A549 treated with RU486 at 1 μM for 4 hours (cell line): ENCODE measurements at places on chromosomes 16 and 17. TPM values are rescaled to one million over a fixed set of nuclear protein-coding genes. Genes with fewer than 3 reads are reported as not detected.

MFSD6L gene
- total RNA-seq: not detected in 5 replicates

GOSR1 gene
- 34.9 to 48.5 TPM (median 38.0 TPM) in 5 replicates for total RNA-seq

C1QBP gene
- 528 to 692 TPM (median 587 TPM) in 5 replicates for total RNA-seq

SEPTIN12 gene
- total RNA-seq: not detected in 5 replicates

ACSM3 gene
- total RNA-seq: 4.1 to 4.7 TPM (median 4.5 TPM) in 5 replicates

UNC45B gene
- total RNA-seq: not detected in 5 replicates

NLGN2 gene
- 13.0 to 21.8 TPM (median 16.6 TPM) in 5 replicates for total RNA-seq

GALR2 gene
- 0.87 to 1.8 TPM (median 1.4 TPM) in 5 replicates for total RNA-seq

CASKIN1 gene
- total RNA-seq: 0.26 to 0.95 TPM (median 0.49 TPM) in 5 replicates

KRTAP1-1 gene
- not detected in 5 replicates for total RNA-seq

MARVELD3 gene
- total RNA-seq: 0.20 to 0.61 TPM (median 0.22 TPM) in 5 replicates

HBA1 gene
- total RNA-seq: 0.55 to 1.8 TPM (median 1.1 TPM) in 4 of 5 replicates, not detected in the other

DNASE1L2 gene
- 0.56 to 1.4 TPM (median 1.2 TPM) in 5 replicates for total RNA-seq

C16orf96 gene
- total RNA-seq: not detected in 5 replicates

SLC38A8 gene
- not detected in 5 replicates for total RNA-seq

TMIGD1 gene
- total RNA-seq: not detected in 5 replicates

COASY gene
- 103 to 140 TPM (median 121 TPM) in 5 replicates for total RNA-seq

PLA2G10 gene
- total RNA-seq: 0.21 to 0.31 TPM in 2 of 5 replicates, not detected in the others

PHF23 gene
- total RNA-seq: 82.3 to 110 TPM (median 92.2 TPM) in 5 replicates

LPO gene
- total RNA-seq: not detected in 5 replicates

KRT28 gene
- total RNA-seq: not detected in 5 replicates

MTHFSD gene
- 10.3 to 10.6 TPM (median 10.5 TPM) in 5 replicates for total RNA-seq

ERN2 gene
- not detected in 5 replicates for total RNA-seq

HSD3B7 gene
- total RNA-seq: 11.4 to 17.0 TPM (median 13.8 TPM) in 5 replicates

PPY gene
- total RNA-seq: 0.28 TPM in 1 of 5 replicates, not detected in the others

TMC6 gene
- total RNA-seq: 6.0 to 12.5 TPM (median 11.6 TPM) in 5 replicates

CLTC gene
- total RNA-seq: 164 to 219 TPM (median 195 TPM) in 5 replicates

GPR142 gene
- 0.07 TPM in 1 of 5 replicates, not detected in the others for total RNA-seq

HOXB8 gene
- total RNA-seq: 7.8 to 12.5 TPM (median 10.2 TPM) in 5 replicates

EFNB3 gene
- 0.85 to 1.9 TPM (median 1.7 TPM) in 5 replicates for total RNA-seq

CALB2 gene
- total RNA-seq: 6.7 to 9.8 TPM (median 7.3 TPM) in 5 replicates

SLC35G6 gene
- not detected in 5 replicates for total RNA-seq

MT4 gene
- total RNA-seq: not detected in 5 replicates

SPNS2 gene
- total RNA-seq: 5.8 to 14.1 TPM (median 11.2 TPM) in 5 replicates

CRYBA1 gene
- total RNA-seq: not detected in 5 replicates

ANKRD40 gene
- total RNA-seq: 42.5 to 52.6 TPM (median 48.5 TPM) in 5 replicates

SYNRG gene
- 11.7 to 14.4 TPM (median 12.6 TPM) in 5 replicates for total RNA-seq

NT5M gene
- 5.5 to 11.6 TPM (median 10.1 TPM) in 5 replicates for total RNA-seq

DCUN1D3 gene
- 4.2 to 5.2 TPM (median 4.4 TPM) in 5 replicates for total RNA-seq

ST6GALNAC2 gene
- total RNA-seq: 0.28 to 0.70 TPM (median 0.33 TPM) in 4 of 5 replicates, not detected in the other

NTN1 gene
- 0.33 to 0.53 TPM (median 0.42 TPM) in 5 replicates for total RNA-seq

NOG gene
- 0.90 to 1.4 TPM (median 1.4 TPM) in 5 replicates for total RNA-seq

PMFBP1 gene
- total RNA-seq: 0.05 to 0.14 TPM (median 0.13 TPM) in 3 of 5 replicates, not detected in the others

MMP2 gene
- 6.6 to 14.2 TPM (median 9.3 TPM) in 5 replicates for total RNA-seq

CCNF gene
- total RNA-seq: 20.4 to 25.0 TPM (median 23.0 TPM) in 5 replicates

PPP1R27 gene
- 0.27 to 0.61 TPM (median 0.32 TPM) in 3 of 5 replicates, not detected in the others for total RNA-seq

ZG16 gene
- total RNA-seq: not detected in 5 replicates

CNTNAP4 gene
- not detected in 5 replicates for total RNA-seq

TM4SF5 gene
- 0.41 to 1.1 TPM (median 0.82 TPM) in 5 replicates for total RNA-seq

SCRN2 gene
- 28.7 to 40.0 TPM (median 33.7 TPM) in 5 replicates for total RNA-seq

SCNN1G gene
- total RNA-seq: 0.02 to 0.07 TPM in 2 of 5 replicates, not detected in the others

ZSCAN10 gene
- total RNA-seq: not detected in 5 replicates

SOCS7 gene
- total RNA-seq: 10.5 to 18.2 TPM (median 15.5 TPM) in 5 replicates

STUB1 gene
- total RNA-seq: 83.4 to 138 TPM (median 123 TPM) in 5 replicates

KRT27 gene
- not detected in 5 replicates for total RNA-seq

SRR gene
- total RNA-seq: 6.9 to 12.3 TPM (median 8.7 TPM) in 5 replicates
